ENCODE measurements at places on chromosomes 3 and 15. TPM values are rescaled to one million over a fixed set of nuclear protein-coding genes. Genes with fewer than 3 reads are reported as not detected.
A peak's percentile ranks its signal among the peaks of the same experiment; 100 is the strongest.

PCBP4 gene
- 64.7 TPM for polyA plus RNA-seq

CAMP gene
- polyA plus RNA-seq, result 0.98 TPM

KIF23 gene
- 14.3 TPM for polyA plus RNA-seq

GMNC gene
- polyA plus RNA-seq, result not detected

MEX3B gene
- polyA plus RNA-seq, result 13.3 TPM

IQCF5 gene
- not detected for polyA plus RNA-seq

GRCh38 chr3:168095611-168096209 is at the start of gene GOLIM4:
Gene GOLIM4 (minus strand): TSS chr3:168095924. CDS start chr3:168095285, 639 bp downstream.
- peak; percentile 96 for DNase-seq

DNA sequence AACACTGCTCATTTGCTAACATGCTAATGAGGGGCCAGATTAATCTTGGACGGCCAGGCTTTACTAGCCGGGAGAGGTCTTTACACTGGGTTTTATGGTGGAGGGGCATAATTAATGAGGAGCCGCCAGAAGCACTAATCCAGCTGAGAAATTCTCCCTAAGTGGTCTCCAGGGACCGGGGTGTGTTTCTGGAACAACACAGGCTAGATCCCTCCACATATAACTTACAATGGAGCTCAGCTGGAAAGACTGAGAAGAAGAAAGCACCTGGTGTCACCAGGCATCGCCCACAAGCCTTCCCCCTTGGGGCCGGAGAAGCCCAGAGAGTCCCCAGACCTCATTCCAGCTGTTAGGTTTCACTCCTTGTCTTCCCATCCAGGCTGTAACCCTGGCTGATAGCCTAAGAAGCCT is 127.5 kb downstream of the MEGF11 start:
- DNase-seq, result no peak

DNA sequence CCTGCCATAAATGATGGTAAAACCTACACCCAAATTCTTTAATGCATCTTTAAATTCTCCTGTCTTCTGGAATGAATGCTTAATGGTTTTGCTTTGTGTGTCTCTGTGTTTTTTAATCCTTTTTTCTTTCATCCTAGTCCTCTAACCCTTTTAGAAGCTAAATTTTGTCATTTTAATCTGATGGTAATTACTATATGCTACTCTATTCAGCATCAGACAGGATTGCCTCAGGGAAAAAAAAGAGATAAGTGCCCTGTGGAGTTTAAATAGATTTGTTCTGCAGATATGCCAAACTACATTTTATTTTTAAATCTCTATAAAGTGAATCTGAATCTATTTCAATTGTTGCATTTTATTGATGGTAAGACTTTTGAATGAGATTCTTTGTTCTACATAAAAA is 966.8 kb downstream of the NSUN3 start:
- DNase-seq, result no peak

DNA sequence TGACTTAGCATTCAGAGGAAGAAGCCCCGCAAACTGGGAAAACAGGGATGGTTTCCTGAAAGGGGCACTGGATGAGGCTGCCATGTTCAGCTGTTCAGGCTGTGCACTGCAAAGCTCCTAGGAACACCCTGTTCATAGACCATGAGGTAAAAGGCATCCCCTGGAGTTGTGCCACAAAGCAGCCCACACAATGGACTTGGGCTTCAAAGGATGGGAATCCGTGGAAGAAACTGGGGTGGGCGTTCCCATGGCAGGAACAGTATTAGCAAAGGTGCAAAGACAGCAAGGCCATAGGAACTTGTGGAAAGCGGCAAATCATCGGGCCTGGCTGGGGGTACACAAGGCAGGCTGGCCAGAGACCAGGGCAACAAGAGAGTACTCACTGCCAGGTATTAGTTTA is 8.9 kb downstream of the OXTR start:
- no peak for DNase-seq

- DNase-seq, result no peak
Measured at GRCh38 chr15:101181349-101181748, 70.5 kb downstream of the CHSY1 start.

GRCh38 chr3:51997935-51998596 is 2.4 kb upstream of the RPL29 start:
- no peak for DNase-seq

- DNase-seq, result no peak
Measured at GRCh38 chr3:24201301-24201700, 256.2 kb downstream of the NR1D2 start.

- DNase-seq, result peak; percentile 26
Measured at GRCh38 chr15:59688423-59688781, 718 bp downstream of the BNIP2 start.

DNA sequence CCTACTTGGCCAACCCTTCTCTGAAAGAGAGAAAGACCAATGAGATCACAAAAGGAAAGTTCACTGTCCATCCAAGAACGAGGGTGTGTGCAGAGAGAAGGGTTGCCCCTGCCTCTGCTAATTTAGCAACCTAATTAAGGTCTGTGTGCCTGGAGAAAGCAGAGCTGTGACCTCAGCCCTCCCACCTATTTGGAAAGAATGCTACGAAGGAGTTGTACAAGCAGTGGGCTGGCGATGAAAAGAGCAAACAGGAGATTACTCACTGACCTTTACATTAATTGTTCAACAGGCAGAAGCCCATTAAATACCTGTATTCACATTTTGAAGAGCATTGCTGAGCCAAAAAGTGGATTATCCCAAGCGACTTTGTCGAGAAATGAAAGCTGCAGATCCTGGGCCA is 314.9 kb downstream of the NTRK3 start:
- DNase-seq, result no peak

DNA sequence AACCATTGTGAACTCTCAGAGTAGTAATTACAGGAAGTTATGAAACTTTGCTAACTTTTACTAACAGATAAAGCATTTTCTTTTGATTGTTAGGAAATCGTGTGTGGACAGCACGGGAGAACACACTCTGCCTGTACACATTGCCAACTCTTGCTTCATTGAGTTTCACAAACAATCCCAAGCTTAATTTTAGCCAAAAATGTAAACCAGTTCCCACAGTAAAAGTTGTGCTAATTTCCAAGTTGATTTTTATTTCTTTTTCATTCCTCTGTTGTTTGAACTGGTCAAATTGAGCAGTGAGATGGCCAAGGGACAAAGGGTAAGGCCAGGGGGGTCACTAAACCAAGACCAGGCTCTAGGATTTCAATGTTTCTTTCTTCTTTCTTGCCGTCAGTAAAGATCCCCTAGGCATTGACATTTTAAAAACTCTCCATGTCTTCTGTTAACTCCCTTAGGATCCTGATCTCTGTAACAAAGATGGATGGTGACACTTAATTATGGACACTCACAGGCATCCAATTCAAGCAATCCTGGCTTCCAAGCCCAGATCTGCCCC is 414.9 kb downstream of the RBMS3 start:
- peak; percentile 40 for DNase-seq

DNA sequence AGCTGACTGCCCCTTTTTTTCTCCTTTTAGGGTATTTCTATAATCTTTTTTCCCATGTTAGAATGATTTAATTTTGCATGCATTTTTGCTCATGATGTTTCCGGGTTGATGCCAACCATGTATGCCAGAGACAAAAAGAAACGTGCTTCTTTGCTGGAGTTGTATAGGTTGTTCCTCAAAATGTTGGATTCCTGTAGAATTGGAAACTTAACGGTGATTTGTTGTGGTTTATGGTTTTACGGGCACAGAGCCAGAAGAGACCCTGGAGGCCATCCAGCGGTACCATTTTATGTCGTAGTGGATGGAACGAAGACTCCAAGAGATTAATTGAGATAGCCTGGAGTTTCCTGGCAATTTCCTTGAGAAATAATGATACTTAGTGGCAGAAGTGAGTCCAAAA is 481.5 kb upstream of the RGMA start:
- no peak for DNase-seq

DNA sequence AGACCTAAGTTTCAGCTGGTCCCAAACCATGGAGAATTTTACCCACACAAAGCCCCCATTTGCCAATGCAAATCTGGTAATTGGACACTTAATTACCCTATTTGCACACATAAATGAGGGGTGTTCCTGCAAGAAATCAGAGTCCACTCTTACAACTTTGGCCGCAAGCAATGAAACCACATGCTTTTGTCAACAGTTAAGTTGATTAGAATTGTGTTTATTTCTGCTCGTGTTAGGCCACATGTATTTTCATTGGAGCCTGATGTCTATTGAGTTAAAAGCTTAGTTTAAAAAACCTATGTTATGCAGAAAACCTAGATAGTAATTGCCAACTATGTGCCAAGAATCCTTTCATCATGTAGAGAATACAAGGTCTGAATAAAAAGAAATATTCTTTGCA is 153.8 kb upstream of the CMC1 start:
- no peak for DNase-seq

- DNase-seq, result no peak
Measured at GRCh38 chr15:90873998-90874605, 5.7 kb downstream of the FURIN start.

DNA sequence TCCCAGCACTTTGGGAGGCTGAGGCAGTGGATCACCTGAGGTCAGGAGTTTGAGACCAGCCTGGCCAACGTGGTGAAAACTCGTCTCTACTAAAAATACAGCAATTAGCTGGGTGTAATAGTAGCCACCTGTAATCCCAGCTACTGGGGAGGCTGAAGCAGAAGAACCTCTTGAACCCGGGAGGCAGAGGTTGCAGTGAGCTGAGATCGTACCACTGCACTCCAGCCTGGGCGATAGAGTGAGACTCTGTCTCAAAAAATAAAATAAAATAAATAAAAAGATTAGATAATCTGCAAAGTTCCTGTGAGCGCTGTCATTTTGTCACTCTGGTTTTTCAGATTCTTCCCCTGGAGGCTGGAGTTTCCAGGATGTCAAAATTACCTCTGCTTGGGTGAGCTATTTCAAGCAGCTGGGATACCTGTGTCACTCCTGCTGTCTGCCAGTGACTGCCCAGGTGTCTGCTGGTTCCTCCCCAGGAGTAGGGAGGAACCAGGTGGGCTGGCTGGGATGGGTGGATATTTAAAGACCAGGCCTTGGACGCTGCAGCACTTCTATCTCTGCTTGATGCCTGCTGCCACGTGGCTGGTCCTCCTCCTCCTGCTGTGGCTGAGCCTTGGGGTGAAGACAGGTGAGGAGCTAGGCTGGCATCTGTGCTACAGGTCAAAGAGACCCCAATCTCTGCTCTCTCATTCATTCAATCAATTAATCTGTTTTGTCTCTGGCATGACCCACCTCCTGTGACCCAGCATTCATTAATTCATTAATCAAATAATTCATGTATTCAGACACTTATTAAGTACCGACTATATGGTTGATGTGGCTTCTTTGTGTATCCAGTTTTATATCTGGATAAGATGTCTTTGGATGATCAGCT is 19.5 kb upstream of the MUC20 start:
- no peak for DNase-seq

DNA sequence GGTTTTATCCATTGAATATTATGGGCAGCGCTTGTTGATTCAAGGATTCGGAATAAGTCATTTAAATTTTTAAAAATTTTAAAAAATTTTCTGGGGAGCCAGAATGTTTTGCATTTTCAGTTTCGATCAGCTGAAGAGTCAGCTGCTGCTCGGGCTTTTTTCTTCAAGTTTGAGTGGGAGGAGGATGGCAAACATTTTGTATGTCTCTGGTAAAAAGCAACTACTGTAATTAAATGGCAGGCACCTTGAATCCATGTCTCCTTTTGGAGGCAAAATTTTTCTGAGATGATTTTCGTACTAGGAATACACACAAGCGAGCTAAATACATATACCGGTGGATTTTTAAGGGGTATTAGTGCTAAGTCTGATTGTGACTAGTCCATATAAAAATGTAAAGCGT is 612 bp downstream of the C3orf38 start:
- DNase-seq, result peak; percentile 29

- no peak for DNase-seq
Measured at GRCh38 chr3:193991666-193992424, 144.1 kb upstream of the HES1 start.

GRCh38 chr15:65920121-65920520 is 50.8 kb downstream of the RAB11A start:
- no peak for DNase-seq

GRCh38 chr3:124483915-124484470 is 246.3 kb upstream of the UMPS start:
- DNase-seq, result no peak

DNA sequence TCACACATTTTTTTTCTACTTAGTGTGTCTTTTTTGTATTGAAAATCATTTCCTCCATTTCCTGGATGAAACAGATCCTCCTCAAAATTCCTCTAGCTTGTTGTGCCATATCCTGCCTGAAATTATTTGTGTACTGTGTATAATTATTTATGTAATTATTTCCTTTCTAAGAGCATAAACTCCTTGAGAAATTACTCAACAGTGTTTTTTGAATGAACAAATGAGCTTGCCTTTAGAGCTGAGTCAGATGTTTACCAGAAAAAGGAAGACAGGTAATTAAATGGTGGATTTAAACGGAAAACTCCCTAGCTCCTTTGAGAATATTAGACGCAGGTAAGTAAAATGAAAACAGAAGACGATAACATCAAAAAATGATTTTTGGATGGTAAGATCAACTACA is 13.2 kb upstream of the SECISBP2L start:
- DNase-seq, result no peak

- DNase-seq, result no peak
Measured at GRCh38 chr15:26314577-26314976, 451.4 kb upstream of the ATP10A start.

DNA sequence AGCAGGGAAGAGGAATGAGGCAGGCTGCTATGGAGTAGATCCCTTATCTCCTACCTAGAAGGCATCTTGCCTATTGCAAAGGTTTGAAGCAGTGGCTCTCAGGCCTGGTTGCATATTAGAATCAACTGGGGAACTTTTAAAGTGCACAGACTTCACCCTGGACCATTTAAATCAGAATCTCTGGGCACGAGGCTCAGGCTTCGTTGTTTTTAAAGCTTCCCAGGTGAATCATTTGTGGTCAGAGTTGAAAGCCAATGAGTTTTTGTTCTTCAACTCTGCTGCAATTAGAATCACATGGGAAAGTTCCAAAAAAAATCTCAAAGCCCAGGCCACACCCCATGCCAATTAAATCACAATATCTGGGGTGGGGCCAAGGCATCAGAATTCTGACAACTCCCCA is 773.1 kb downstream of the AGBL1 start:
- no peak for DNase-seq
